ENCODE measurements at places on chromosomes 3 and 15. TPM values are rescaled to one million over a fixed set of nuclear protein-coding genes. Genes with fewer than 3 reads are reported as not detected.

DNA sequence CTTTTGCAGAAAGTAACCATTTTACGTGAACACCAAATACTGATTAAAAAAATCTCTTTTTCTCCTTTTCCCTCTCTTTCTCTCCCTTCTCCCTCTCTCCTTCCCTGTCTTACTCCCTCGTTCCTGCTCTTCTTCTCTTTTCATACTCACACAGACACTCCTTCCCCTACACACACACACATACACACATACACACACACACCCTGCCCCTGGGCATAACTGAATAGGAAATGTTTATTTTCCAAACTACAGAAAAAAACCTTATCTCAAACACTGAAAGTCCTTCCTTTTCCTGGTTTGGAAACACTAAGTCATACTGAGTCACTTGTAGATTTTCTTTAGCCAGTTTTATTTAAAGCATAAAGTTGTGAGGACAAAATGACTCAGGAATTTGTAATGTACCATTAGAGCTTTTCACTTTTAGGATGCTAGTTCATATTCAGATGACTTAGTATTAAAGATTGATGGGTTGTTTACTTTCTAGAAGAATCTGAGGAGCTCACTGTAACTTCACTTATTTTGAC, 62.4 kb downstream of the MBNL1 start:
- DNase-seq: no peak

- no peak for DNase-seq
These were observed 133.2 kb downstream of the ARPP21 start for GRCh38 chr3:35772381-35773015.

DNA sequence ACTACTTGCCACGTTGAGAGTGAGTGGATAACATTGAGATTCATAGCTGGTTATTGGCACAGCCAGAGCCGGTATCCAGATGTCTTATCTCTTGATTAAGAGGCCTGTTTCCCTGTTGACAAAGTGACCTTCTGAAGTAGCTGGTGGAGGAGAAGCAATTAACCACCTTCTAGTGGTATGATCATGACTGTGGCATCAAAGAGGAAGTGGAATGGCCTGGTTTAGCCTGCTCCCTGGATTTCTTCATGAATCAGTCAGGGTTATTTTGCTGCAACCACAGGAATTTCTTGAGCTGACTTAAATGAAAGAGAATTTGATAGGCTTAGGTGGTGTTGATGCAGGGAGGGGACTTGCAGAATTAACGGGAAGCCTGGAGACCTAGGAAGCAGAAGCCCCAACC, 398.3 kb downstream of the MFSD1 start:
- DNase-seq: no peak

- no peak for DNase-seq
These were observed 1026.2 kb upstream of the NR2F2 start for GRCh38 chr15:95304151-95304946.

- DNase-seq: no peak
These were observed 1.3 kb downstream of the LRRC15 start for GRCh38 chr3:194367992-194368841.

GRCh38 chr3:151817473-151817872, 3.6 kb downstream of the AADAC start:
- no peak for DNase-seq

GRCh38 chr3:18047052-18047451, 304.6 kb upstream of the TBC1D5 start:
- DNase-seq: no peak

- no peak for DNase-seq
These were observed 137.7 kb upstream of the RASGRP1 start for GRCh38 chr15:38702178-38702912.

DNA sequence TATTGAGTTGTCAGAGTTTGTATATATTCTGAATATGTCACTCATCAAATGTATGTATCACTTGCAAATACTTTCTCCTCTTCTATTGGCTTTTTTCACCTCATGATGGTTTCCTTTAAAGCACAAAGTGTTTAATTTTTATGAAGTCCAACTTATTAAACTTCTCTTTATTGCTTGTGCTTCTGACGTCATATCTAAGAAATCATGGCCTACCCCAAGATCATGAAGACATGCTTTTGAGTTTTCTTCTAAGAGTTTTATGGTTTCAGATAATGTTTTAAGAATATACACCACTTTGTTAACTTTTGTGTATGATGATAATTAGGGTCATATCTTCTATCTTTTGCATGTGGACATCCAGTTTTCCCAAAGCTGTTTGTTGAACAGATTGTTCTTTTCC, 417.2 kb upstream of the ATP10A start:
- DNase-seq: no peak

GRCh38 chr3:194326192-194326967, 24.7 kb downstream of the CPN2 start:
- DNase-seq: no peak

DNA sequence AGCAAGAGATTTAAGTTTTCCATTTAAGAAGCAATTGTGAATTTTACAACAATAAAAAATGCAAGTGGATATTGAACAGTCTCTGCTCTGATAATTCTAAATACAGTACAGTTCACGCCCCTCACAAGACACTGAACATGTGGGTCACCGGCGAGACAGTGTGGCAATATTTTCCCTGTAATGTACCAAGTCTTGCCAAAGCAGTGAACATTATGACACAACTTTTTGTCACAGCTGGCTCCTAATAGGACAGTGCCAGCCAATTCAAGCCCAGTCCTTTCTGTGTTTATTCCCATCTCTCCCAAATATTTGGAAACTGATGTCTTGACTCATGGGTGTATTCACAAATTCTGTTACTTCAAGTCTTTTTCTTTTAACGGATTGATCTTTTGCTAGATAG, 62.3 kb downstream of the PPARG start:
- DNase-seq: no peak

DNA sequence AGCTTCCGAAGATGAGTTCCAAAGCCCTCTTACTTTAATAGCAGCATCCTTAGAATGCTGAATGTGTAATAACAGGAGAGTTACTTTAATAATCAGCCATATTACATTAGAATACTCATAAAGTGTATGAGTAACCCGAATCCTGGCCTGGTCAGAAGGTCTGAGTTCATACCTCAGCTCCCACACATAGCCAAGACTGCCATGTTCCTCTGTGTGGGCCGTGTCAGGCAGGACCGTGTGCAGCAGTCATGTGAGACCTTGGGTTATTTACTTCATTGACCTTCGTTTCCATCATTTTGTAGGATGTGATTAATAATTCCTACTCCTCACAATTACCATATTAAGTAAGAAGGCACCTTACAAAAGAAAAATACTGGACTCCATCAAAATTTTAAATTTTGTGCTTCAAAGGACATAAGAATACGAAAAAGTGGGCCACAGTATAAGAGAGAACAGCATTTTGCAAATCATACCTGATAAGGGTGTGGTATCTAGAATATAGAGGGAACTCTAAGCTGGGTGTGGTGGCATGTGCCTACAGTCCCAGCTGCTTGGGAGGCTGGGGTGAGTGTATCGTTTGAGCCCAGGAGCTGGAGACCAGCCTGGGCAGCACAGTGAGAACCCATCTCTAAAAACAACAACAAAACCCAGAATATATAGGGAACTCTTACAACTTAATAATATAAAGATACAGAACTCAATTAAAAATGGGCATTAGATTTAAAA, 163.4 kb downstream of the ATG7 start:
- no peak for DNase-seq

DNA sequence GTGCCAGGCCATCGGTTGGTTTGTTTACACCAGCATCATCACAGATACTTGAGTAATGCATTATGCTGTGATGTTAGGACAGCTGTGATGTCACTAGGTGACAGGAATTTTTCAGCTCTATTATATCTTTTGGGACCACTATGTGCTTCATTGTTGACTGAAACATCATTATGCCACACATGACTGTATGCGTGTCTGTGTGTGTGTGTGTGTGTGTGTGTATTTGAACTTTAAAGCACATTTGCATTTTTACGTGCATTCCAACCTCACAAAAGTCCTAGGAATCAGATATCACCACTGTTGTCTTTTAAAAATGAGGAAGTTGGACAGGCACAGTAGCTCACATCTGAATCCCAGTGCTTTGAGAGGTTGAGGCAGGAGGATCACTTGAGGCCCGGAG, 223.0 kb downstream of the TBL1XR1 start:
- DNase-seq: no peak

PLA2G4B gene
- 30.0 TPM for total RNA-seq

CCDC80 gene
- 62.7 TPM for total RNA-seq

PCLAF gene
- total RNA-seq: 1.8 TPM

SPINT1 gene
- total RNA-seq: 138 TPM

PLA2G4D gene
- 0.13 TPM for total RNA-seq

SEMA3B gene
- 18.2 TPM for total RNA-seq

TMEM266 gene
- 0.52 TPM for total RNA-seq

TMEM212 gene
- total RNA-seq: not detected

TJP1 gene
- total RNA-seq: 120 TPM

All from ureter (tissue), 1 donor.